ENCODE measurements at places on chromosomes 12 and 14. TPM values are rescaled to one million over a fixed set of nuclear protein-coding genes. Genes with fewer than 3 reads are reported as not detected.

DNA sequence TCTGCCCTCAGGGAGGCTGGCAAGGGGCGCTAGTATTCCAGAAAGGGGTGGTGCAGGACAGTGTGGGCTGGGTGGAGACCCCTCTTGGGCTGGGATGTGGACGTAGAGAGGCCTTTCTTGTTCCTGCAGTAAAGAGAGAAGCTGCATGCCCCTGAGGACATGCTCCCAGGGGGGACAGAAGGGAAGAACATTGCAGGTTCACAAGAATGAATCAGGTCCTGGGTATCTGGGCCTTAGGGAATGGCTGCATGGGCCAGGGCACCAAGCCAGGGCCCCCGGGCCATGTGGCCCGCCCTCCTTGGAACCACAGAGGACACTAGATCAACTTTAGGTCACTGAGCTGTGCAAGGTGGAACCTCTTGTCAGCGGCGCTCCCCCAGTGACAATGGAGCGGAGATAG is 51.8 kb downstream of the ZNF664 start:
- DNase-seq, result no peak

GRCh38 chr12:77594366-77594765 is 236.3 kb upstream of the NAV3 start:
- no peak for DNase-seq

The STON2 gene
- polyA plus RNA-seq, result not detected

DNA sequence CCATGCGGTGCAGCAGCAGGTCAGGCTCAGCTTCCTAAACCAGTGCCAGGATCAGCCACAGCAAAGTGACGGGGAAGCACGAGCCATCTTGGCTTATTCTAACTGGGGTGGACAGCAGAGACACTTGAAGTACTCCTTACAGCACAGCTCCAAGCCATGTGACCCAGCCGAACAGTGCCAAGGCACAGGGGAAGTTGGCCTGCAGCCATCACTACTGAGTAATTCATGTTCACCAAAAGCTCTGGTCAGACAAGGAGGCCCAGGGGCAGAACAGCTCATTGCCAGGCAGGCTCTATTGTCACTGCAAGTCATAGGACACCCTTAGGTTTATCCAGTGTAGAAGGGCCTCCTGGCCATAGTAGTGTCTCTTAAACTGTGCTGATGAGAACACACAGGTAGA is 23.4 kb upstream of the SLC35F4 start:
- DNase-seq, result no peak
